ENCODE measurements at places on chromosomes 11 and 22.

DNA sequence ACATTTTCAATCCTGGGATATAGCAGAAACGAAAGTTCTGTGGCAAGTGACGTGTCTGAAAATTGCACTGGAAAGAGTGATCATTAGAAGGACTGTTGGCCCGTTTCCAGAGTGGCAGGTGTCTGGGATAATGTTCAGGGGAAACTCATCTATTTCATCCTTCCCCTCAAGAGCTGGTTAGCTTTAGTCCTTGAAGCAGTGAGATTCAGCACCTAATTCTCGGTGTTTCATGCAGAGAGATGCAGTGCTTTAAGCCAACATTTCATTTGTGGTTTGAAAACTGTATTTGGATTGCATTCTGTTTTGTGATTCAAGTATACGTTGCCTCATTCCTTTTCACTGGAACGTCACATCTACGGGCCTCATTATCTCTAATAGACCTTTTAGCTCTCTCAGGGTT lies 205.0 kb upstream of the RAG2 start:
- no peak for DNase-seq

GRCh38 chr11:13318498-13319295 lies 41.1 kb downstream of the BMAL1 start:
- no peak for DNase-seq

GRCh38 chr11:65429724-65430405 lies 7.3 kb downstream of the NEAT1 start:
- DNase-seq, result peak; percentile 80

DNA sequence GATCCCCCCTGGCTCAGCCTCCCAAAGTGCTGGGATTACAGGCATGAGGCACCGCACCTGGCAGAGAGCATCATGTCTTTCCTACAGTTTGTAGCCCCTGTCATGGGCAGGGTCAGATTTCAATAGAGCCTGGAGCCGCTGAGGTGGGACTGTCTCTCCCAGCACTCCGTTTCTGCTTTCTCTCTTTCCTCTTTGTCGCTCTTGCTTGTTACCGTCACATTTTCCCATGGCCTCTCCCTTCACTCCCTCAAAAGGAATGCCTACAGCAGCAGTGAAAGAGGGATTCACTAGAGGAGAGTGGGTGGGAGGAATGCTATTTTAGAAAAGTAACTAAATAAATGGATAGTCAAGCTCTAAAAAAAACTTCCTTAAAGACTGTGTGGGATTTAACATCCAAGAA lies 136.7 kb upstream of the TTC12 start:
- no peak for DNase-seq

GRCh38 chr11:116693102-116693570 lies 79.7 kb downstream of the BUD13 start:
- no peak for DNase-seq

DNA sequence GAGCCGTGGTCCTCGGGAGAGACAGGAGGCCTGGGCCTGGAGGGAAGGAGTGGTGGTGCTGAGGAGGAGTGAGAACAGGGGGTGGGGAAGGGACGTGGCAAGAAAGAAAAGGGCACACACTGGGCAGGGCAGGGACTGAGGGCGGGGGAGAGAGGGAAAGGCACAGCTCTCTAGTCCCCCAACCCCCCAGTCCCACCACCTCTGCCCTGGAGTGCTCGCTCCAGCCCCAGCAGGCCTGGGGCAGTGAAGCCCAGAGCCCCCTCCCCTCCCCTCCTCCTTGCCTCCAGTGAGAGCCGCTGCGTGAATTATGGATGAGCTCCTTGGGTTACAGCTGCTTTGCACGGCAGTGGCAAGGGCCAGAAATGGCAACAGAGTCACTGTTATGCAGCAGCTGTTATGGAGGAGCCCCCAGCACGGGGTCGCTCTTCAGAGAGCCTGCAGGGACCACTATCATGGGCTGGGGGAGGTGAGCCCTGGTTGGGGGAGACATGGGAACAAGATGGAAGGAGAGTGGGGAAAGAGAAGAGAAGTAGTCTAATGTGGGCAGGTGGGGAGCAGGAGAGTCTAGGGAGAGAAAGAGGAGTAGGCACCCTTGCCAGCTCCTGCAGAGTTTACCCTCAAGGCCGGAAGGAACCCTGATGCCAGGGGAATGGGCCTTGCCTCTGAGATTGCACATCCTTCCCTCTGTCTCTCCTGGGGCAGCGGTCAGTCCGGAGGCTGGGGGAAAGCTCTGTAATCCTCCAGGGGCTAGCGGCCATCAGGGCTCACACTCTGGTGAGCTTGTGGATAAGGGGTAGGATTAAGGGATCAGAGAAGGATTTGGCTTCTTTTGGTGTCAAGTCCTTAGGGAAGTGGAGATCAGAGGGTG lies 3.6 kb downstream of the RTN4RL2 start:
- DNase-seq, result no peak

DNA sequence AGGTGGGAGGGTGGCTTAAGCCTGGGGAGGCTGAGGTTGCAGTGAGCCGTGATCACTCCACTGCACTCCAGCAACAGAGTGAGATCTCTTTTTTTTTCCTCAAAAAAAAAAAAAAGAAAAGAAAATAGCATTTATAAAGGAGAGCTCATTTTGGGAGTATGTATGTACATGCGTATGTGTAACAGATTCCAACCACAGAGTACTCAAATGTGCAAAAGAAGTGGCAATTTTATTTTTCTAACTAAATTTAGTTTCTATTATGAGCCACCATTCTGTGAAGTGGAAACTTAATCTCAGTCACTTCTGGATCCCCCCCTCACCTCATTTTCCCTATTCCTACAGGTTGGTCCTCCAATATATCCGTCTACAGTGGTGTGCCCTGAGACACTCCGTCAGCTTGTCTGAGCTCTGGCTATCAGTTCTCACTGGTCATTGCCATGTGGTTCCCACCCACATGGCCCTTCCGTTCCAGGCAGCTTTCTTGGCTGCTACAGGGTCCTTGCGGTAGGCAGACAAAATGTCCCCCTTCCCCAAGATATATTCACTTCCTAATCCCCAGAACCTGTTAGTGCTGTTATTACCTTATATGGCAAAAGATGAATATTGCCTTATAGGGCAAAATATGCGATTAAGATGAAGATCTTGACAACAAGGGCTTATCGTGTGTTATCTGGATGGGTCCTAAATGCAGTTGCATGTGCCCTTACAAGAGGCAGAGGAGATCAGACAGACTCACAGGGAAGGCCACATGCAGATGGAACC lies 35.8 kb upstream of the TSKU start:
- DNase-seq, result no peak

GRCh38 chr22:19357270-19358105 lies 66.0 kb upstream of the CLTCL1 start:
- DNase-seq, result no peak

DNA sequence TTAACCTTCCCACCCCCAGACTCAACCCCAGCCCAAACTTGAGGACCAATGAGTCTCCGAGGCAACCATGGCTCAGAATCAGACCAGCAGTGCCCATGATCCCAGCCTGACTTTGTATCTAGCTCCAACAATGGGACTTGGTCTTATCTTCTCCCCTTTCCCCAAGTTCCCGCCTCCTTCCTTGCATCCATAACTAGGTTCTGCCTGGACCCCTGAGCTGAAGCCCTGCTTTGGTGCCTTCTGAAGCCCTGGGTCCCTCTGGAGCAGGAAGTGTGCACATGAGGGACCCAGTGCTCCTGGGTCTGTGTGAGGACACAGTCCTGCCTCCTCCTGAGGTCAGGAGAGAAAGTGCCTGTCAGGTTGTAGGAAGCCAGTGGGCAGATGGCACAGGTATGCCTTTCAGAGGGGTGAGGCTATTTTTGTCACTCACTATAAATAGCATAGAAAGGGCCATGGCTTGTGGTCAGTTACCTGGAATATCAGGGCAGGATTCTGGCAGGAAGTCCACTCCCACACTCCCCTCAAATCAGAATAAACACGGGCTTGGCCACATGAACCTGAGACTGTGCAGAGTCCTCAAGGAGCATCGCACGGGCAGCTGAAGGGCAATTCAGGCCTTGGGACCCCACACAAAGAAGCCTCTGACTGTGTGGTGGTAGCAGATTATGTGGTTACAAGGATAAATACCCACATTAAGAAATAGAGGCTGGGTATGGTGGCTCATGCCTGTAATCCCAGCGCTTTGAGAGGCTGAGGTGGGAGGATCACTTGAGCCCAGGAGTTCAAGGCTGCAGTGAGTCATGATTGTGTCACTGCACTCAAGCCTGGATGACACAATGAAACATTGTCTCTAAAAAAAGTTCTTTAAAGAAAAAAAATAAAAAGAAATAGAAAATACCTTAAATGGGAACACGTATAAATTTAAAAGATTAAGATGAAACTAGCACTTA lies 27.4 kb downstream of the RCN1 start:
- DNase-seq, result no peak

DNA sequence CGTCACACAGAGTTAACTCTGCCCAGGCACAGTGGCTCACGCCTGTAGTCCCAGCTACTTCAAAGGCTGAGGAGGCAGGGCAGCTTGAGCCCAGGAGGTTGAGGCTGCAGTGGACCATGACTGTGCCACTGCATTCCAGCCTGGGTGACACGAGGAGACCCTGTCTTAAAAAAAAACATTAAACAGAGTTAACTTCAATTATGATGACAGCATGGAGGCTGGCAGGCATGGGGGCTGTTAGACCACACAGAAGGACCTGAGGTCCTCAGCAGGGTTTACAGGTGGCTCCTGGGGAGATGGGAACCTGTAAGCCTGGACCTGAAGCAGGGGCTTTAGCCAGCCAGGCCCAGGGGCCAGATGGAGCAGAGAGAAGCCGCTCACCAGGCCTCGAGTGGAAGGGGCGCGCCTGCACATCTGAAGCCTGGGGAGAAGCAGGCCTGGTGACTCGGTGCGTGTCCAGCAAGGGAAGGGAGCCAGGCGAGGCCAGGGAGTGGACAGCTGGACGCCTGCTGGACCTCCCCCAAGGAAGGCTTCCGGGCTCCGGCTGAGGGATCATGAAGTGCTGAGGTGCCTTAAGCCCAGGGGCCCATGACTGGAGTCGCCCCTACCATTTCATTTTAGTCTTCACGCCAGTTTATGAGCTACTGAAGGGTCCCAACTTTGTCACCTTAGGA lies 25.3 kb downstream of the RPUSD4 start:
- peak; percentile 65 for DNase-seq

GRCh38 chr11:14577835-14578529 lies 57.8 kb upstream of the PSMA1 start:
- no peak for DNase-seq

- DNase-seq, result no peak
These were observed 92.8 kb downstream of the USP35 start for GRCh38 chr11:78281511-78281910.

- no peak for DNase-seq
These were observed 189.8 kb downstream of the CADM1 start for GRCh38 chr11:115314330-115314920.

GRCh38 chr11:21278840-21279239 lies 609.5 kb downstream of the NELL1 start:
- DNase-seq, result no peak

- DNase-seq, result no peak
These were observed 53.1 kb downstream of the SWAP70 start for GRCh38 chr11:9717040-9717357.

DNA sequence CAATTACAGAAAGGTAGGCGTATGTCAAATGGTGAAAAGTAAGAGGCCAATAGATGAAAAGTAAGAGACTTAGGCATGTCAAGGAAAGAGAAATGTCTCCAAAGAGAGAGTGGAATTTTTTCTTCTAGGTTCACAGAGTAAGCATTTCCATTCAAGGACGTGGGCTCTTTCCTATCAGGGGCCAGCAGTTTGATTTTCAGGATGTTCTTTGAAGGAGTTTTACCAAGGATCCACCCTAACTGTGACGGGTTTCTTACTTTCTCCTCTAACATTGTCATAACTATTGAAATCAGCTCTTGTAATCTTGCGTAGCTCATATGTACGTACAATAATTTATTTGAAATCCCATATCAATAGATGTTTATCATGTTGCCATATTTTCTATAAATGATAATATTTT lies 2112.2 kb upstream of the RAG2 start:
- DNase-seq, result no peak

GRCh38 chr11:92322225-92322624 lies 97.6 kb downstream of the FAT3 start:
- no peak for DNase-seq

DNA sequence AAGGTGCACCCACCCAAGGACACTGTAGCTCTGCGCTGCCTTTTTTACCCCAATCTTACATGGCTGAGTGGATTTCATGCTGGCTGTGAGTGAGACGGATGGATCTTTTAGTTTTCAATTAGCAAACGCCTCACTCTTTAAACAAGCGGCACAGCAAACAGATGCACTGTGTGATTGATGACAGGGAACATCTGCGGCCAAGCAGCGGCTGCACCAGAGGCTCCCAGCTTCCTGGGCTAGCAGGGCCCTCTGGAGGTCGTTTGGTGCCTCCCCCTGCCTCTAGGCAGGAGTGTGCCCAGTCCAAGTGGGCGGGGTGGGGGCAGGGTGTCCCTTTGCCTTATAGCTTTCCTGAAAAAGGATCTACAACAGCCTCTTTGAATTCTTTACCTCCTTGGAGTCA lies 2.1 kb upstream of the DRD2 start:
- no peak for DNase-seq

GRCh38 chr11:122711362-122711761 lies 55.8 kb downstream of the UBASH3B start:
- DNase-seq, result no peak

GRCh38 chr11:86243396-86243795 lies 1.2 kb upstream of the EED start:
- DNase-seq, result no peak

DNA sequence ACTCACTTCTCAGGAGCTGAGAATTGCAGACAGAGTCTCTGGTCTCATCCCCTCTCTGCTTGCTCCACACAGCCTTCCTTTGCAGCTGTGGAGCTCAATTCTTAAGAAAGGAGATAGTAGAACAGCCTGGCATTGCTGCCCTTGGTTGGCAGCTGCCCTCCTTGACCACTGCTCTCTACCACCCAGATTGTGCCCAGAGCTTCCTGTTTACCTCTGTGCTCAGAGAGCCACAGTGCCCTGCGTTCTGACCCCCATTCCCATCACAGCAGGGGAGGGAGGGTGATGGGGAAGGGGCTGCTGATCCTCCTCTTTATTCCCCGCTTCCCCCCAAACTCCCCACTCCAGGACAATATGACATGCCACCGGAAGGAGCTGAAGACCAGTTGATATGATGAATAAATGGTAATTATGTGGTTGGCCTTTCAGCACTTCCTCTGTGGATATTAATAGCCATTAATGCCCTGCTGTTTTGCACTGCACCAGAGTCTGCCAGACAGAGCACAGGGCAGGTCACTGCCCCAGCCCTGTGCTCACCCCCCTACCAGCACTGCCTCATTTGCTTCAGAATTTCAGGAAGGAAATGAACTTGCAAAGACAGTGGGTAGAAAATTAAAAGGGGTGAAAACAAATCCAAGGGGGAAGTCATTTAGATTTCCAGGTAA lies 426.8 kb upstream of the CADM1 start:
- DNase-seq, result no peak

GRCh38 chr11:33682446-33682845 lies 18.2 kb downstream of the C11orf91 start:
- DNase-seq, result no peak

DNA sequence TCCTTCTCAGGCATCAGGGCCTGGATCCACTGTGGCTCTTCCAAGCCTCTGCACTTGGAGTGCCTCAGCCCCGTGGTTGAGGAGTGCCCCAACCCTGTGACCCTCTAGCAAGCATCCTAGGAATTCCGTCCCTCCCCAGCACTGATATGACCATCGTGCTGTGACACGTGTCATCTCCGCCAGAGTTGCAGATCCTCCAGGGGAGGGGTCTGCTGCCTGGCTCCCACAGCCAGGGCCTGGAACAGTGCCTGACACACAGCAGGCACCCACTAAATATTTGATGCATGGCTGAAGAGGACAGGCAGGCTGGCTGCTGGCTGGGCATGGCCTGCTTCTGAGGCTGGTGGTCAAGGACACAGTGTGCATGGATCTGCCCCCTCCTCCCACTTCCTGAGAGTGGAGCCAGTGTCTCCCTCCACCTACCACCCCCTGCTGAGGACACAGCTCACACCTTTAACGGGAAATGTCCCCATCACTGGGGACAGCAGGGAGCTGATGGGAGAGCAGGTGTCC lies 1.7 kb upstream of the CD81 start:
- DNase-seq, result no peak
